Astrocyte (in vitro differentiated cells and primary cell): ENCODE measurements at places on chromosomes 1 and 21. TPM values are rescaled to one million over a fixed set of nuclear protein-coding genes. Genes with fewer than 3 reads are reported as not detected.

Gene SPRR2B
- total RNA-seq = not detected in 2 replicates

Gene DCST1
- total RNA-seq = not detected in 2 replicates

- no peaks in the 10 kb centered on the region for H3K27me3 ChIP-seq
- H3K27ac ChIP-seq = no peak overlapping the region
Observed at GRCh38 chr1:11661103-11661502, 2.9 kb upstream of the FBXO6 start.

GRCh38 chr1:164932580-164932979 lies 373.6 kb downstream of the PBX1 start:
- no peak overlapping the region for H3K27ac ChIP-seq
- DNase-seq = no peak
- no peak overlapping the region for H3K4me3 ChIP-seq
- H3K27me3 ChIP-seq = no peaks in the 10 kb centered on the region
- no peaks in the 10 kb centered on the region for H3K4me1 ChIP-seq

DNA sequence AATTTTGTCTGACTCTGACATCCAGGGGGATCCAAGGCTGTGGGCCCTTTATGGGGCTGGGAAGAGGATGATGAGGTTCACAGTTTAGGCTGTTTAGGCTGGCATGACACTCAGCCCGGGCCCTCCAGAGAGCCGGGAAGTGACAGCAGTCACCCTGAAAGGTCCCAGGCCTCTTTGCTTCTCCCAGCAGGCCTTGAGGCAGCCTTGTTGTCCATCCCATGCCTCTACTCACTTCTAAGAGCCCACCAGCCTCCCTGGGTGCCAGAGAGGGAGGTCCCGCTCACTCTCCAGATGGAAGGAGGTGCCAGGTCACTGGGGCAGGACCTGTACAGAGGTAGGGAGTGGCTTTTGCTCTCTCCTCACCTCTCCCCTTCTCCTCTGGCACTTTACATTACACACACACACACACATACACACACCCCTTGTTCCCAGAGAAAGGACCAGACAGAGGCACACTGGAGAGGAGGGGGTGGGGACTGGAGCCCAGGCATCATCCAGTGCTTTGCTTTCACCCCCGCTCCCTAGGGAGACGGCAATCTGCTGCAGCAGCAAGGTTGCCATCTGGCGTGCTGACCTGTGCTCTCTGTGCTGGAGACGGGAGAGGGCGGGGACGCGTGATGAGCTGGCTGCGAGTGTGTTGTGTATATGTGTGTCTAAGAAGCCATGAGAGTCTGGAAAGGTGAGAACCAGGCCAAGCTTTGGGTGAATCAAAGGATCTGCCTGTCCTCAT lies 4.6 kb downstream of the KLHDC8A start:
- H3K27ac ChIP-seq = no peak overlapping the region
- peaks cover 2% of the 10 kb centered on the region for H3K27me3 ChIP-seq
- H3K4me3 ChIP-seq = no peak overlapping the region
- H3K4me1 ChIP-seq = peaks cover 21% of the 10 kb centered on the region

GRCh38 chr1:231284441-231284840 lies 43.4 kb downstream of the GNPAT start:
- H3K27ac ChIP-seq = no peak overlapping the region
- H3K36me3 ChIP-seq = no peaks in the 10 kb centered on the region
- DNase-seq = no peak
- H3K4me1 ChIP-seq = no peaks in the 10 kb centered on the region

DNA sequence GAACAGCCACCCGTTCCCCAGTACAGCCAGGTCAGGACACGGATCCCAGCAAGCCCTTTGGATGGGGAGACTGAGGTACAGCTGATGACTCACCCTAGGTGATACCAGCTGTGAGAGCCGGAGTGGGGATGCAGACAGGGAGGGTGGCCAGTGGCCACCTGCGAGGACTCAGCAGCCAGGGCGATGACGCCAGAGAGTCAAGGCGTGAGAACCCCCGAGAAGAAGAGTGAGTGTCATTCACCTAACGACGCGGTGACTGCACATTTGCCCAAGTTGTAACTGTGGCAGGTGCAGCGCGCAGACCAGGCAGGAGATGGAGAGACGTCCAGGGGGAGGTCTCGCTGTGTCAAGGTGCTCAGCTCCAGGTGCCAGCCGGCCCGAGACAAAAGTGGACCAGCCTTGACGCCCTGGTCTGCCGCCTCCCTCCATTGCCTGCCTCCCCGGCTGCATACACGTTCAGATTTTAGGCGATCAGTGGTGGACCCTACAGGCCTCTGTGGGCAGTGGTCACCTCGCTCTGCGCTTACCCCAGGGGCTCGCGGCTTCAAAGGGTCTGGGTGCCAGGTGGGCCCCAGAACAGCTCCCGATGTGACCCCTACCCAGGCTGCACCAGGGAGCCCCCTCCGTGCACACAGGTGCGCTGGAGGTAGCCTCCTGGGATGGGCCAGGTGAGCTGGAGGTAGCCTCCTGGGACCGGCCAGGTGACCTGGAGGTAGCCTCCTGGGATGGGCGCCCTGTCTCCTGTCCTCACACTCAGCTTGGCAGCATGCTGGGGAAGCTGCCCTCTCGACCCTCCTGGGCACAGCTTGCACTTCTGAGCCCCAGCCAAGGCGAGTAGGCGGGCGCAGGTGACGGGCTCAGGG lies 11.9 kb downstream of the LRRC3 start:
- no peak overlapping the region for H3K4me3 ChIP-seq
- no peak overlapping the region for H3K27ac ChIP-seq
- DNase-seq = no peak
- H3K36me3 ChIP-seq = no peaks in the 10 kb centered on the region

DNA sequence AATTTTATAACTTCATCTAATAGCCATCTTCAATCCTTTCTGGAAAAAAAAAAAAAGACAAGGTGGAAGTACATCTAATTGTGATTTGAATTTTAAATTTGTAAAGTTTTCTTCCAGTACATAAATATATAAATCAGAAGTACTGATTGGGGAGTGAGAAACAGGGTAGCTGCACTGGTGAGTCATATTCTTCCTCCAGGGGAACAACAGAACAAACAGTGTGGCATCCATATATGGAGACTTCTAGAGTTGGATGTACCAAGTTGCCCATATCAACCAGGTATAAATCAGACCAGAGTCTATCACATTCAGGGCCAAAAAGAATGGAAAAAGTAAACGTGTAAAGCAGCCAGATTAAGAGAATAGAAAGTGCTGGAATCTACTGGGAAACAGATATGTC lies 66.0 kb upstream of the NRIP1 start:
- H3K27me3 ChIP-seq = no peaks in the 10 kb centered on the region
- H3K4me3 ChIP-seq = no peak overlapping the region
- no peak for DNase-seq
- no peaks in the 10 kb centered on the region for H3K36me3 ChIP-seq
- H3K27ac ChIP-seq = no peak overlapping the region

- H3K27me3 ChIP-seq = peaks cover 2% of the 10 kb centered on the region
- no peak overlapping the region for H3K27ac ChIP-seq
- DNase-seq = no peak
- no peak overlapping the region for H3K4me3 ChIP-seq
- H3K4me1 ChIP-seq = peaks cover 4% of the 10 kb centered on the region
- no peaks in the 10 kb centered on the region for H3K36me3 ChIP-seq
Observed at GRCh38 chr21:31505975-31506374, 153.5 kb upstream of the SOD1 start.
